CD4-positive, alpha-beta T cell treated with Interferon alpha-2 for 1 hour (primary cell): ENCODE measurements at places on chromosomes 13 and 19.

- DNase-seq: no peak
These were observed 64.3 kb upstream of the F7 start for GRCh38 chr13:113041293-113041690.

GRCh38 chr13:80334597-80335260 lies 6.2 kb downstream of the SPRY2 start:
- DNase-seq: no peak

- DNase-seq: no peak
These were observed 2.4 kb upstream of the F2RL3 start for GRCh38 chr19:16886305-16886880.

DNA sequence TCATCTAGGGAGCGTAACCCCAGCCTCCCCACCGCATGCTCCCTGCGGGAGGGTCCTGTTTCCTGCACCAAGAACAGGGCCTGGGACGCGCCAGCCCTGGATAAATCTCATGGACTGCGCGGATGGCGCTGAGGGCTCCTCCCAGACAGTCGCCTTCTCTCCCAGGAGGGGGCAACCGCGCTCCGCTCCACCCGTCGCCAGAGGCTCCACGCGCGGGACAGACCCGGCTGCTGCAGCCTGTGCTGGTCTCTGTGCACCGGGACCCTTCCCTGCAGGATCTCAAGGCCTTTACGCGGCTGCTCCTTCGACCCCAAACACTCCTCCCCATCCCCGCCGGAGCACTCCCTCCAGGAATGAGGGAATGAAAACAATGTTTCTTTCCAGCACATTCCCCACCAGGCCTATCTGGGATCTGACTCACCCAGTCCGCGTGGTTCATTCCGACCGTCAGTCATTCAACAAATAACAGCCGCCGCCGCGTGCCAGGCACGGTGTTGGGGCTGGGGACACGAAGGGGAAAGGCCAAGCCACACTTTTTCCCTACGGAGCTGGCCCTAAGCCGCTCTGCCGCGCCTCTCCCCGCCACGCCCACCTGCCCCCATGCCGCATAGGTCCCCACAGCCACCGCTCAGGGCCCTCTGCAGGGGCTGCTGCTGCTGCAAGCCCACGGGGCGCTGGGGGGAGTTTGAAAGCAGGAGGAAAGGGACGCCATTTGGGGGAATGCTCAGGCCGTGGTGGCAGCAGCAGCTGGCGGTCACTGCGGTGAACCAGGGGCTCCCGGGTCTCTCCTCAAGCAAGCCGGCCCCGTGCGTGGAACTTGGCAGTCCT lies 6.0 kb downstream of the PNMA8B start:
- DNase-seq: no peak

GRCh38 chr13:41782086-41782485 lies 178.8 kb downstream of the VWA8 start:
- no peak for DNase-seq

DNA sequence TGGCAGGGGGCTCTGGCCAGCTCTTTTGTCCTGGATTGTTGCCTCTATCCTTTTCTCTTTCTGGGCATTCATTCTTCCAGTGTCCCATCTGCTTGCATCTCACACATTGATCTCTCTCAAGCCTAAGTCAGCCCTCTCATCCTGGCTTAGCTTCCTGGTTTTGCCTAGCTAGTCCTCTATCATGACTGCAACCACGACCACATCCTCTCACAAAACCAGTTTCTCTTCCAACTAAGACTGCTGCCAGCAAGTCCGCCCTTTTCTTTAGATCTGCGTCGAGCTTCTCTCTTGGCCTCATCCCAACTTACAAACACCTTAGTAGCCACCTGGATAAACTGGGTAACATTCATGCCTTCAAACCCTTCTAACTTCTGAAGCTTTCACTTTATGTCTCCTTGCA lies 212.2 kb upstream of the HTR2A start:
- DNase-seq: no peak
